IPS DF 19.7 (cell line): ENCODE measurements at places on chromosomes 6 and 20.

- DNase-seq, result no peak
These were observed 482 bp downstream of the DDR1 start for GRCh38 chr6:30884521-30885480.

DNA sequence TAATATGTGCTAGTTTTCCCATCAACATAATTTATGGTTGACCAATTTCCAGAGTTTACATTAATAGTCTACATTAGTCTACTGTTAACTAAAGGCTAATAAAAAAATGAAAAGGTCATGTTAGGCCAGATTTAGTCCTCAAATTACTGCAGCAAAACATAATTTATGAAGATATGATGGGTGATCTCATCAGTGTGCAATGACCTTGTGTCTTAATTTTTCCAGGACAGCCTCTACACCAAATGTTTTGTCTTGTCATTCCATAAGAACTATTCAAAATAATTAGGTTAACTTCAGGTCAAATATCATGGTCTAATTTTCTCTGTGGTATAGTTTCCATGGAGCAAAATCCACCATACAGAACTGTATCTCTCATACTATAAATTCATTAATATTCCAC is 234.2 kb downstream of the COL12A1 start:
- no peak for DNase-seq

DNA sequence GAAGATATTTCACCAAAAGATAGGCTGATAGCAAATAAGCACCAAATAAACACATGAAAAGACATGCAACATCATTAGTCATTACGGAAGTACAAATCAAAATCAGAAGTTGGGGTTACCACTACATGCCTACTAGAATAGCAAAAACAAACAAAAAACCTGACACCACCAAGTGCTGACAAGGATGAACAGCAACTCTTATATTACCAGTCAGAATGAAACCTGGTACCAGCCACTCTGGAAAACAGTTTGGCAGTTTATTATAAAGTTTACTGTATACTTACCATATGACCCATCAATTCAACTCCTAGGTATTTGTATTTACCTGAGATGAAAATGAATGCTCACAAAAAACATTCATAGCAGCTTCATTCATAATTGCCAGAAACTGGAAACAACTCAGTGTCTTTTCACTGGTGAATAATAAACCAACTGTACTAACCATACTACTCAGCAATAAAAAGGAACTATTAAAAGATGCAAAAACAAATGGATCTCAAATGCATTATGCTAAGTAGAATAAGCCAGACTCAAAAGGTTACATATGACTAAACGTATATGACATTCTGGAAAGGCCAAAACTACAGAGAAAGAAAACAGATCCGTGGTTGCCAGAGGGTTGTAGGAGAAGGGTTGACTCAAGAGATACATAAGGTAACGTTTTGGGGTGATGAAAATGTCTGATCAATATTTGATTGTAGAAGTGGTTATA is 33.0 kb downstream of the NUP153 start:
- no peak for DNase-seq

GRCh38 chr6:30091577-30092381 is 16.2 kb upstream of the RNF39 start:
- no peak for DNase-seq
